Motor neuron (in vitro differentiated cells): ENCODE measurements at places on chromosomes 2 and 18.

- peak; percentile 72 for ATAC-seq
These were observed 224.9 kb downstream of the INSIG2 start for GRCh38 chr2:118312969-118313756.

DNA sequence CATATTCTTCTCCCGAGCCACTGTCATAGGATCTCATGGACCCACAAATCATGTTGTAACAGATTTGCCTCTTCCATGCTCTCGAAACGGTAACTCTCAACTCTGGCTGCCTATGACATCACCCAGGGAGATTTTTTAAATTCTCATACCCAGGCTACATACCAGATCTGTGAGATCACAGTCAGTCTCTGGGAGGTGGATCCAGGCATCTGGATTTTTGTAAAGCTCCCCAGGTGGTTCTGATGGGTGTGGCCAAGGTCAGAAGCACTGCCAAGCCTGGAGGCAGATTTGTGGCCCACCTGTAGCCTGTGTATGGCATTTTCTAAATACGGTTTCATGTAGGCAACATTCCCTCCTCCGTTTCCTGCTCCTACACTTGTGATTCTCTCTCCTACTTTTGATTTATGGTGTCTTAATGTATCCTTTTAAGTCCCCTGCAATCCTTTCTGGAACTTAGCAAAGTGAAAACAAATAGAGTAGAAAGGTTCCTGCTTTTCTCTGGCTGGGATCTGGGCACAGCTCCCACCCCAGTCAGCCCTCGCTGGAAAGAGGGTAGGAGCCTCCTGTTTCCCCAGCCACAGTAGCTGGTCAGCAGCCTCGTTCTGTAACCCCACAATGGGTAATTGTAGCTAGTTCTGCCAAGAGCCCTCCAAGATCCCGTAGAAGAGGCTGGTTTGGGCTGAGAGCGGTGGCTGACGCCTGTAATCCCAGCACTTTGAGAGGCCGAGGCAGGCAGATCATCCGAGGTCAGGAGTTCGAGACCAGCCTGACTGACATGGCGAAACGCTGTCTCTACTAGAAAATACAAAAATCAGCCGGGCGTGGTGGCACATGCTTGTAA, 96.2 kb downstream of the KLHL29 start:
- ATAC-seq: peak; percentile 50

- ATAC-seq: no peak
These were observed 118.8 kb upstream of the LHCGR start for GRCh38 chr2:48874282-48874681.

GRCh38 chr2:138030459-138030858, 66.2 kb downstream of the HNMT start:
- ATAC-seq: no peak

- no peak for ATAC-seq
These were observed 103.7 kb downstream of the CTAGE1 start for GRCh38 chr18:22314001-22314400.

- ATAC-seq: peak; percentile 56
These were observed 19.5 kb downstream of the BCL2 start for GRCh38 chr18:63299837-63300745.

GRCh38 chr2:200357845-200358244, 51.4 kb downstream of the SPATS2L start:
- no peak for ATAC-seq

GRCh38 chr2:195333869-195334268, 323.2 kb upstream of the SLC39A10 start:
- no peak for ATAC-seq

GRCh38 chr2:4908461-4908860, 783.7 kb upstream of the SOX11 start:
- ATAC-seq: no peak

GRCh38 chr2:158701101-158701500, 94.0 kb upstream of the DAPL1 start:
- ATAC-seq: no peak

GRCh38 chr18:3585656-3586509, 135.9 kb downstream of the TGIF1 start:
- peak; percentile 96 for ATAC-seq

- no peak for ATAC-seq
These were observed 10.4 kb upstream of the ACTR3 start for GRCh38 chr2:113879457-113879856.

GRCh38 chr2:73736378-73736777, 767 bp downstream of the TPRKB start:
- no peak for ATAC-seq

DNA sequence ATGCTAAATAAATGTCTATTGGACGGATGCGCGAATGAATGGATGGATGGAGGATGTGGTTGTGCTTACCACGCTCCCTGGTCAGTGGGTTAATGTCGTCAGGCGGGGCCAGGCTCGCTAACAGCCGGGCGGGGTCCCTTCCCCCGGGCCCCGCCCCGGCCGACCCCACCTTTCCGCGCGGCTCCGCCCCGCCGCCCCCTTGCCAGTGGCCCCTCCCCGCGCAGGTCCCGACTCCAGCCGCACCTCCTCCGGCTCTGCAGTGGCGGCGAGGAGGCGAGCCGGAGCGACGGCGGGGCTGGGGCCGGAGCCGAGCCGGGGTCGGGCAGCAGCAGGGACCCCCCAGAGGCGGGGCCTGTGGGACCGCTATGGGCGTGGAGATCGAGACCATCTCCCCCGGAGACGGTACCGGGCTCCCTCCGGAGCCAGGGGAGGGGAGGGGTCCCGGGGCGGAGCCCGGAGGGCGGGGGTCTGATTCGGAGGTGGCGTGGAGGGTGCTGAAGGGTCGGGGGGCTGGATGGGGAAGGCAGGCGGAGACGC, at the start of gene FKBP1B:
Gene FKBP1B, plus strand, starts transcription at position 257 of the 537 bp plus-strand sequence. Its CDS starts 109 bp downstream, at position 366.
- ATAC-seq: peak; percentile 16

DNA sequence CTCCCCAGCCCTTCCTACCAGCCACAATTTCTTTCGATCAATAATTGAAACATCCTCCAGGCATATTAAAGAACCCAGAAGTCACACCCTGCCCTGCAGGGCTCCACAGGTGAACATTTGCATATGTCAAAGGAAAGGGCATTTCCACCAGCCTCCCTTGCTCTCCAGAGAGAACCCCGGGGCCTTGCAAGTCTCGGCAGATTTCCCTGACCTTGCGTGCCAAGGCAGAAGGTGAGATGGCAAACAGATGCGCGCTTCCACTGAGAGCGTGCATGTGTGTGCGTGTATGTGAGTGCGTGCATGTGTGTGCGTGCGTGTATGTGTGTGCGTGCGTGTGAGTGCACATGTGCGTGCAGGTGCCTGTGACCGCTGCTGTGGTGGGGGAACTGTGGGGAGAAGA, 120.3 kb downstream of the INO80D start:
- ATAC-seq: no peak

GRCh38 chr2:30106543-30106942, 40.3 kb upstream of the YPEL5 start:
- ATAC-seq: no peak

GRCh38 chr18:2478662-2479061, 92.6 kb downstream of the METTL4 start:
- no peak for ATAC-seq

- no peak for ATAC-seq
These were observed 32.7 kb downstream of the RBM43 start for GRCh38 chr2:151228847-151229512.

- no peak for ATAC-seq
These were observed 14.1 kb downstream of the MERTK start for GRCh38 chr2:111912547-111912946.

- no peak for ATAC-seq
These were observed 1.6 kb downstream of the MFSD2B start for GRCh38 chr2:24011250-24012104.

DNA sequence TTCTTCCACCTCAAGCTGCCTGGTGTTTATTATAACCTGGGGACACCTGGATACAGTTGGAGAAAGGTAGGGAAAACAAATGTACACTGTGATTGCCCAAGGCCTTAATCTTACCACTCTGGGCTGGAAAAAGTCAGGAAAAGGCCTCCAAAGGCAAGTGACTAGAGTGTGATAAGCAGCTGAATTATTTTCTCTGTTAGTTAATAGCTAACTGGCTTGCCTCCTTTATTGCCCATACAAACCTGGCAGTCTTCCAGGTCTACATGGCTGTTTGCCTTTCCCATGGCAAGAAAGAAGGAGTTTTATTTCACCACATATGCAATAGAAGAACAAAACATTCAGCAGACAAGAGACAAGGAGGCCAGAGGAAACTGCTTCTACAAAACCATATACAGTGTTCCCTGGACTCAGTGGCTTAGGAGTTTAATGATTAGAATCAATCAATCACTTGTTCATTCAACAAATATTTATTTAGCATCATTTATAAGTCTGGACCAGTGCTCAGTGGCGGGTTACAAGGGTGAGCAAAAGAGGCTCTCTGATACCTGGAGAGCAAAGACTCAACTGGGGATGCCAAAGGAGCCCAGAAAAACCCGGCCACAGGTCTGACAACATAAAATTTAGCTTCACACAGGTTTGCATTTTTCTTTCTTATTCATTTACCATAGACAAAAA, 27.5 kb upstream of the SUCLG1 start:
- ATAC-seq: no peak

GRCh38 chr18:49819823-49820671, 6.7 kb upstream of the ACAA2 start:
- no peak for ATAC-seq

GRCh38 chr18:56062931-56063330, 474.9 kb upstream of the TCF4 start:
- ATAC-seq: no peak

DNA sequence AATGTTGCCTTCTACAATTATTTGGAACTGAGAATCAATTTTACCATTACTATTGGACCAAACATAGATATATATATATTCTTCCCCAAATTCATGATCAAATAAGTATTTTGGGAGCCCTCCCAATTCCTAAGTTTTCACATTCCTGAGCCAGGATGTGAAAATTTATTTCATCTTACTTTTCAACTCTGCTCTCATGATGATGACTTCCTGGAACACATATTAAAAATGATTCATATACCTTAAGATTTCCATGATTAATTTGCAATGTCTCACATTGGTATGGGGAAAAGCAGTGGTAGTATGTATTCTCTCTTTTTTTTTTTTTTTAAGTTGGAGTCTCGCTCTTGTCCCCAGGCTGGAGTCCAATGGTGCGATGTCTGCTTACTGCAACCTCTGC, 596.1 kb upstream of the ZEB2 start:
- no peak for ATAC-seq

- ATAC-seq: no peak
These were observed 129.8 kb upstream of the CAB39 start for GRCh38 chr2:230582851-230583283.

GRCh38 chr18:48358868-48359267, 50.3 kb downstream of the ZBTB7C start:
- ATAC-seq: no peak

GRCh38 chr18:37304012-37304680, 261.5 kb downstream of the CELF4 start:
- no peak for ATAC-seq

GRCh38 chr2:50746526-50746925, 285.4 kb downstream of the NRXN1 start:
- peak; percentile 62 for ATAC-seq

DNA sequence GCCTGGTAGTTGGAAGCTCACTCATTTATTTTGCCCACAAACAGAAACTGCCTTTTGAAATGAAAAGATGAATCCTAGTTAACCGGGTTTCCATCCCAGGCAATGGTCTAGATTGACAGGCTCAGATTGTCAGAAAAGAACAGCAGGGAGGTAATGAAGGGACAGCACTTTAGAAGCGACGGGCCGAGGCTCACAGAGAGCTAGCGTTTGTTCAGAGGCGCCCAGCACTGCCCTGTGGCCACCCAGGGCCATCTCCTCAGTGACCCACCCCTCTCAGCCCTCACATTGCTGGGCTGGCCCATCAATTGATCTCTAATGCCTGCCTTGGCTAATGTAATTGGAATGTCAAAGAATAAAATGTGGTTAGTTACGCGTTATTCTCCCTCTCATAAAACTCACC, 304.8 kb downstream of the CDCA7 start:
- peak; percentile 85 for ATAC-seq

DNA sequence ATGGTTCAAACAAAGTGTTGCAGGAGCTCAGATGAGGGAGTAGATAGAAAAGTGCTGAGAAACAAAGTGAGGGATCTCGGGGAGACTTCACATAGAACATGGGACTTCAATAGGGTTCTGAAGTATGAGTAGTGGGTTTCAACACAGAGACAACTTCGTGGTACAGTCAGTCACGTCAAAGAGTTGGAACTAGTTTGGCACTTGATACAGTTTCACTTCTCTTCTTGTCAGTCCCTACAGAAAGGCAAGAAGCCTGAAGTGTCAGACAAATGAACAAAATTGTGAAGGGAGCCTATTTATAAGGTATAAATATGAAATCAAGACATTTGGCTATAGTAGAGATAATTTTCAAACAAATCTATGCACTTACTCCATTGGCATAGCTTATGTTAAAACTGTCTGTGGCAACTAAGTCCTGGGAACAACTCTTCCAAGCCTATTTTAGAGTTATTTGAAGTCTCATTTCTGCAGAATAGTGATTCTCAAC, 338.0 kb downstream of the TDRD15 start:
- ATAC-seq: no peak

DNA sequence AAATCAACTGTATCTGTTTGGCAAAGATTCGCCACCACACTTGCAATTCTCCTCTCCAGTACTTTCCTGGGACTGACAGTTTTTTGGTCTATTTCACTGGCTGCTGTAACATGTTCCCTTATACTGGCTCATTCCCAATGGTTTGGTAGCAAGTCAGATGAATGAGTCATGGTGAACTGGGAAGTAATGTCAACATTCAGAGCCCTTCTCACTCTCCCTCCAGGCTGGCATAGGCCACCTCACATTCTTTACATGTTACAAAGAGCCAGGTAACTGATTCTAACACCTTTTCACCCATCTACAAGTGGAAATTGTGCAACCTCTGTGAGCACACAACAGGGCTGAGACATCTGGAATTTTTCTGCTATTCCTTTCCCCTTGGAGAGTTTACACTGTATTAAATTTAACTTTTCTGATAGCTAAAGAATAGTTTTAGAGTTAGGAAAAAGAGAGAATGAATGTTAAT, 111.3 kb upstream of the TLK1 start:
- no peak for ATAC-seq

- no peak for ATAC-seq
These were observed 69.3 kb upstream of the MCFD2 start for GRCh38 chr2:46984642-46985476.

- no peak for ATAC-seq
These were observed 2.0 kb downstream of the ITGA6 start for GRCh38 chr2:172429301-172429968.

DNA sequence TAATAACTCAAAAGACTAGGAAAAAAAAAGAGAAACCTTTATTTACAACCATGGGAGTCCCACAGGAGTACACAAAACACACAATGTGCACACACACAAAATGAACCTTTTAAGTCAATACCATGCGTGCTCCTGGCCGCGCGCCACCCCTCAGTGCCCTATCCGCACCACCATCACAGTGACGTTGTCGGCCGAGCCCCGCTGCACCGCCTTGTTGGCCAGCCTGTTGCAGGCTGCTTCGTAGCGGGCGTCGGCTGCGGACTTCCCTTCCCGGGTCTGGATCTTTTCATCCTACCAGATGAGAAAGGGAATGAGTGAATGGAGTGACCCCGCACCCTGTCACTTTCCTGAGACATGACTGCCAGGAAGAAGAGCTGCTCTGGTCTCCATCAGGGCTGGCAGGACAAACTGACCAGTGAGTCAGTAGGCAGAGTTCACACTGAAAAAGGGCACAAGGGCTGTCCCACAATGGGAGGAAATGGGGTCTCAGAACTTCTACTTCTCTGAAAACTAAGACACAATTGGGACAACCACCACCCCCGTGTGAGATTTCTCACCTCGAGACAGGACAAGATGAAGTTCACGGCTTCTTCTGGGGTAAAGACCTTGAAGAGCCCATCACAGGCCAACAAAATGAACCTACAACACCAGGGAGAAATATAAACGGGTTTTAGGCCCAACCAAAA, 11.8 kb downstream of the ERFE start:
- no peak for ATAC-seq
